ENCODE measurements at places on chromosomes 1 and 21.

DNA sequence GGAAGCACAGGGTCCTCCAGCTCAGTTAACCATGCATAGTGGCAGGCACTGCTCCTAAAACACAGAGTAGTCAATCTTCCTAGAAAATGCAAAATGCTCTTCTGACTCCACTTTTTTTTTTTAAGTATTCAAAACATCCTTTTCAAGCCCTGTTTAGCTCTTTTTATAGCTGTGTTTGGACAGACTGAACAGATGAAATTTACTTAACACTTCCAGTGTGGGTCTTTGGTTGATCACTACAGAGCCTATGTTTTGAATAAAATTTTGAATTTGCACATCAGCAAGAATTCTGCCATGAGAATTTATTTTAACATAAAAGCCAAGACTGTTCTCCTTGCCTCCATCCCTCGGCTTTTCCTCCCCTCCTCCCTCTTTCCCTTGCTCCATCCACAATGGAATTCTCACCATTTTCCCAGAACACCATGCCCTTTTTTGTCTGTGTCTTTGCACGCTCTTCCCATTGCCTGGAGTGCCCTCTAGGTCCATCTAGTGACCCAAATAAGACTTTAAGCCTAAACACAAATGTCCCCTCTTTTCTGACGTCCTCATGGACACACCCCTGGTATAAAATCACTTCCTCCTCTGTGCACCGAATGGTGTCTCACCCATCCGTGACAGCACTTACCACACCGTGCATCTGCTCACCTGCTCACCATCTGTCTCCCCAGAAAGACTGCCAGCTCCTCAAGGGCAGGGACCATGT lies 24.0 kb upstream of the CPT2 start:
- DNase-seq, result peak; percentile 82

- DNase-seq, result no peak
These were observed 67.2 kb downstream of the LRIG2 start for GRCh38 chr1:113140176-113140575.

- DNase-seq, result no peak
These were observed 13.3 kb upstream of the TFF1 start for GRCh38 chr21:42379426-42380215.

DNA sequence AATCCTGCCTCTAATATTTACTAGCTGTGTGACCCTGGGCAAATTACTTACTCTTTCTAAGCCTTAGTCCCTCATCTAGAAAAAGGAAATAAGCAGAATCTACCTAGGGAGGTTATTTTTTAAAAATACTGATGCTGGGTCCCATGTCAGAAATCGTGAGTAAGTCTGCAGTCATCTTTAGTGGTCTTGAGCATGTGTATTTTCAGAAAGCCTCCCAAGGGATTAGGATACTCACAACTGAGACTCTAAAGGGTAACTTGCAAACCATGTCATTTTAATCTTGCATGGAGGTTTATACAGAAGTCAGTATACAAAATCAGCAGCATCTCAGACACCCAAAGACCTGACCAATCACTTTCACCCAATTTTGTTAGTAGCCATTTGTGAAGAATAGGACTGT lies 43.2 kb downstream of the DSTYK start:
- no peak for DNase-seq

- no peak for DNase-seq
These were observed 51.6 kb downstream of the BACH1 start for GRCh38 chr21:29350246-29350779.

DNA sequence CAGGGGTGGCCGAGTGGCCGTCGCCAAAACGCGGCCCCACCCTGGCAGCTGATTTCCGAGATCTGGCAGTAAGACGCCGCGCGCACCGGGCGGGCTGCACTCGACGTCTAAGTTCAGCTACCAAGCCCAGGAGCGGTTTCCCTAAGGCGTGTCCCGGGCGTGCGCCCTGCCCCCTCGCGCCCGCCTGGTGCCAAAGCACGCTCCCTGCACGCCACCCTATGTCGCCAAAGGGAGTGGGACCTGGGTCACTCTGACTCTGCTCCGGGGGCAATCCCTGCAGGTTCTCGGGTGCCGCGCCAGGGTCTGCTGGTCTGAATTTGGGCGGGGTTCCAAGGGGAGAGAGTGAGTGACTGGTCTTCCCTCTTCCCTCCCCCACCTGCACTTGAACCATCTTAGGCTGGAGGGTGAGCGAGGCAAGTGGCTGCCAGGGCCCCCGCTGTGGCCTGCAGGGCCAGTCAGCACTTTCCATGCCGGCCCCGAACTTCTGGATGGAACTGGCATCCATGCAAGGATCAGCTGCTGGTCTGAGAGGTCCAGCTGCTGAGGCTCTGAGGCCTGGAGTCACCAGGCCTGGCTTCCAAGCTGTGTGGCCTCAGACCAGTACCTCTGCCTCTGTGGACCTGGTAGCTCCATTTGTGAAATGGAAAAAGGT lies at the start of gene LRRC38:
LRRC38 (minus strand) TSS at position 109 of the 652 bp plus-strand sequence. CDS start 410 bp downstream, outside the sequence.
- DNase-seq, result no peak

- DNase-seq, result peak; percentile 86
These were observed 40.6 kb upstream of the CLIC4 start for GRCh38 chr1:24704411-24705259.

- DNase-seq, result no peak
These were observed 414.5 kb downstream of the ADGRL2 start for GRCh38 chr1:82215056-82215852.

DNA sequence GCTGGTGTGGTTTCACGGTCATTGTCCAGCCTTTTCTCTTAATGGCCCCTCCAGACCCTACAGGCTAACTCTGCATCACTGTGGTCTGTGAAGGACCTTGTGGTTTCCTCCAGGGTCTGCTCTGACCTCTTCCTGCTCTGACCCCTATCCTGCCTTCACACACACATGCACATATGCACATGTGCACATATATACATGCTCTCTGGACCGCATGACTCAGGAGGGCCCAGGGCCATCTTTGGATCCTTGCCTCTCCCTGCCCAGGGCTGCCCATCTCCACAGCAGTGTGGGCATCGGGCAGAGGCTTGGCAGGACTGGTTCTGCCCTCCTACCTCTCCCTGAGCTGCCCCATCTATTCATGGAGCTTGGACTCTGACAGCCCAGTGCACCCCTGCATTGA lies 510.9 kb downstream of the PTPRU start:
- DNase-seq, result no peak

GRCh38 chr1:178412400-178412770 lies 84.4 kb downstream of the CLEC20A start:
- no peak for DNase-seq

DNA sequence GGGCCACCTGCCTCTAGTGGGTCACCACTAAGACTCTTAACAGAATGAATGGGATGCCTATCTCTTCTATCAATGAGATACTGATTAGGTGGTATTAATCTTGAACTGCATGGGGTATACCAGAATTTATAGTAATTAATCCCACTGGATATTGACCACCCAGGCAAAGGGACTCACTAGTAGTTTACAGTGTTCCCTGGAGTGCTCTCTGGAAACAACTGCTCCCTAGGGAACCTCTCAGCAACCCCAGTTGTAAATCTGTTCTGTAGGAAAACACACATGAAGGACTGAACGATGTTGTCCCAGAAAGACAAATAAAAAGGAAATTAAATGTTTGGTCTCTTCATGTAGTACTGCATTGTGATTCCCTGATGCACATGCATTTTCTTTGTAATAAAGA lies 430.5 kb downstream of the HLX start:
- no peak for DNase-seq

DNA sequence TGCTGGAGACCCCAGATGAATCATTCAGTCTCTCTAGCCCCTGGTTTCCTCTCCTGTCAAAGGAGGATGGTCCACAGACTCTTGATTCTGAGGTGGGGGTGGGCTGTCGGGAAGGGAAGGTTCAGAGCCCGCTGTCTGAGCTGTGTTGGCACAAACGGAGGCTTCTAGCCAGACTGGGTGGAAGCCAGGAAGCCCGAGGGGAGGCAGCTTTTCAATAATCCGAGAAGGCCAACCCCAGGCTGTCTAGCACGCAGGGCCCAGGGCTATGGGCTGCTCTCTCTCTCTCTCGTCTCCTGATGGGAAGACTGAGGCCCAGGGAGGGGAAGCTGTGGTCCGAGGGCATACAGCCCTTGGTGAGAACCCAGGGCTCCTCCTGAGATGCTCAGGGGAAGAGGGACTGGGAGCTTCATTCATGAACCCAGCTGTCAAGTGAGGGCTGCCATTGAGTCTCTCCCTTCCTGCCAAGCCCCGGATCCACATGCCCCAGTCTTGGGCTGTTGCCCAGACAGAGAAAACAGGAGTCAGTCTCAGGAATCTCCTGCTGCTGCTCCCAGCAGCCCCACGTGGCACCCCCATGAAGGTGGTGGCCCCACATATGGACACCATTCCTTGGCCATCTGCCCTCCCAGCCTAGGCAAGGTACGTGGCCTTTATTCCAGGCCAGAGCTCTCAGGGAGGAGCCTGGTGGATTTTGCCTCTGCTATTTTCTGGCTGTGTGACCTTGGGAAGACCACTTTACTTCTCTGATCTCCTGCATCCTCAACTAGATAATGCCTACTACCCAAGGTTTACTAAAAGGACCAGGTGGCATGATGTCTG lies 44.4 kb downstream of the RAP1GAP start:
- no peak for DNase-seq

- DNase-seq, result no peak
These were observed 10.7 kb upstream of the CSRP1 start for GRCh38 chr1:201517631-201518030.

GRCh38 chr1:54273092-54273794 lies 73.3 kb downstream of the MRPL37 start:
- DNase-seq, result peak; percentile 45

GRCh38 chr1:176552217-176552991 lies 89.4 kb downstream of the PAPPA2 start:
- DNase-seq, result no peak

DNA sequence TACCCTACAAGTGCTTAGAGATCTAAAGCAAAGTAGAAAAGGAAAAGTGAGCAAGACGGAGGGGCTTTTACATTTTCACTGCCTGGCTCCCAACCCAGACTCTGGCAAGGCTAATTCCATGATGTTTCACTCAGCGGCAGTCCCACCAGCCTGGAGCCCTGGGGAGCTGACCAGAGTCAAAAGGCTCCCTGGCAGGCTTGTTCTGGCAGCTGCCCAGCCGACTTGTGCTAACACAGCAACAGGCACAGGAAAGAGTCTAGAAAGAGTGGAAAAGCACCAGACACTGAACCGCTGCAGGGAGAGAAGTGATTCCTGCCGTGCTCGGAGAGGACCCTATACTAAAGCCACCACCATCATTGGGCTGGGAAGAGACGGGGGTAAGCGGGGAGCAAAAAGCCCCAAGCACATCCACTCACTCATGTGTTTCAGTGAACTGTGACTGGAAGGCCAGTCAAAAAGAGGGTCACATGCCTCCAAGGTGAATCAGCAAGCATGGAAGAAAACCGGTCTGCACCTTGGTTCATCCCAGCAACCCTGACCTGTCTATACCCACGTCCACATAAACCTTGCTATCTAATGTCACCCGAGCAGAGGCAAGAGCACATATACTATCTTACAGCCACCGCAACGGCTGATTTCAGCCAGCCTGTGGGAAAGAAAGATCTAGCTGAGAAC lies 8.0 kb downstream of the SMIM12 start:
- no peak for DNase-seq

DNA sequence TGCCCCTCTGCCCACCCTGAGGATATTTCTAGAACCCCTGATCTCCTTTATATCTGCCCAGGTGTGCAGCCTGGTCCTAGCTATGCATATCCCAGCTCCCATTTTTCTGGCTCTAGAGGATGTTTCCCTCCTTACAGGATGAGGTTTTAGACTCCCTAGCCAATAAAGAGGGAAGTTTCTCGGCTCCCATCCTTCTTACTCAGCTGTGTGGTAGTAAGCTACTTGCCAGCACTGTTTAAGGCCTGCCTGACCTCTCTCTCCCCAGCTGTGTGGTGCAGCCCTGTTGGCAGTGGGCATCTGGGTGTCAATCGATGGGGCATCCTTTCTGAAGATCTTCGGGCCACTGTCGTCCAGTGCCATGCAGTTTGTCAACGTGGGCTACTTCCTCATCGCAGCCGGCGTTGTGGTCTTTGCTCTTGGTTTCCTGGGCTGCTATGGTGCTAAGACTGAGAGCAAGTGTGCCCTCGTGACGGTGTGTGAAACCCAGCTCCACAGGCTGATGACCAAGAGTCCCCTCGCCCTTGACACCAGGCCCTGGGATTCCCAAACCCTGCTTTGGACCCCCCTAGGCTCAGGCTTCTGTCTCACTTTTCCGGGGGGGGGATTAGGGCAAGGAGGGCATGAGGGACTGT lies 7.8 kb upstream of the P3R3URF start:
- DNase-seq, result no peak

DNA sequence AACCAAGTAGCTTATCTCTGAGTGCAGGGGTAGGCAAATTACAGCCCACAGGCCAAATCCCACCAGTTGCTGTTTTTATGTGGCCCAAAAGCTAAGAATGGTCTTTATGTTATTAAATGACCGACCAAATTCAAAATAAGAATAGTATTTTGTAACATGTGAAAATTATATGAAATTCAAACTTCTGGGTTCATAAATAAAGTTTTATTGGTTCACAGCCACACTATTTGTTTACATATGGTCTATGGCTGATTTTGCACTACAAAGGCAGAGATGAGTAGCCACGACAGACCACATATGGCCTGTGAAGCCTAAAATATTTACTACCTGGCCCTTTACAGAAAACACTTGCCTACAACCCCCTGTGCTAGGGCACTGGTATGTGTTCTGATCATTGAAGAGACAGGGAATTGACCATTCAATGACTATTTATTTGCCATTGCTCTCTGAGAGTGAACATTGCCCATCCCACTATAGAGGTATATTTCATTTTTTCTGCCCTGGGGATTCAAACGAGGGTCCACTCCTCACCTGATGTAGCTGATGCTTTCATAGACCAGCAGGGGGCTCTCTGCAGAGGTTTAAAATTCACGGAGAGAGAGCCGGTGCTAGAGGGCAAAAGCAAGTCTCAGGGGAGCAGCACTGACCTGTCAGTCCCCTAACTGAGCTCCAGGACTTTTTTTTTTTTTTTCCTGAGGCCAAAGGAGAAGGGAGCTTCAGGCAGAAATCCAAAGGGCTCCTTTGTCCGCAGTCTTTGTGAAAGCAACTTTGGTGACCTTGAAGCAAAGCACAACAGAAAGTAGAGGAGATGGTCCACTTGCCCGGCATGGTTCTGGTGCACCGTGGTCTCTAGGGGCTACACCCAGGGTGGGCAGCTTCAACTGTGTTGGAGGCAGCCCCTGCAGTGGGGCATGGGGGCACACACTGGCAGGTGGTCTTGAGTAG lies 7.3 kb upstream of the GNL2 start:
- DNase-seq, result peak; percentile 63

- DNase-seq, result no peak
These were observed 54.9 kb upstream of the IFI44L start for GRCh38 chr1:78565393-78565792.

DNA sequence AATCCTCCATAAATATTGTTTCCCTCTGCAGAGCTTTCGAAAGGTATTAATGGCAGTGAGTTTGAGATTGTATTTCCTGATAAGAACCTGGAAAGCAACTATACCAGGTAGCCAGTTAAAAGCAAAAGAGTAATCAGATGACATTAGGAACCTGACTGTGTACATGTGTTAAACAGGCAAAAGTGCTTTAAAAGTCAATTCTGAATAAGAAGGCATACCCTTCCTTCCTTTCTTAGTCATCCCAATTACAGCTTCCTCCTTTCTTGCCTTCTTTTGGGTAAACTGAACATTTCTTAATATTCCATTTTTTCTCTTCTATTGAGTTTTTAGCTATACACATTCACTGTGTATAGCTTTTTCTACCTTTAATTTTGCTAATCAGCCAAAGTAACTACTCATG lies 144.7 kb downstream of the ZNF281 start:
- DNase-seq, result no peak

GRCh38 chr1:241622669-241623068 lies 17.5 kb downstream of the CHML start:
- DNase-seq, result no peak

GRCh38 chr1:42928859-42929258 lies 29.8 kb downstream of the SLC2A1 start:
- DNase-seq, result no peak

GRCh38 chr1:21818656-21819055 lies 6.6 kb downstream of the LDLRAD2 start:
- no peak for DNase-seq

Measured in NCI-H2029 (cell line).